ENCODE measurements at places on chromosomes 2 and 18.

GRCh38 chr2:86623043-86623493 lies 597 bp downstream of the RNF103 start:
- DNase-seq, result peak; percentile 58

GRCh38 chr2:160061944-160062291 lies 497 bp downstream of the PLA2R1 start:
- DNase-seq, result peak; percentile 47

DNA sequence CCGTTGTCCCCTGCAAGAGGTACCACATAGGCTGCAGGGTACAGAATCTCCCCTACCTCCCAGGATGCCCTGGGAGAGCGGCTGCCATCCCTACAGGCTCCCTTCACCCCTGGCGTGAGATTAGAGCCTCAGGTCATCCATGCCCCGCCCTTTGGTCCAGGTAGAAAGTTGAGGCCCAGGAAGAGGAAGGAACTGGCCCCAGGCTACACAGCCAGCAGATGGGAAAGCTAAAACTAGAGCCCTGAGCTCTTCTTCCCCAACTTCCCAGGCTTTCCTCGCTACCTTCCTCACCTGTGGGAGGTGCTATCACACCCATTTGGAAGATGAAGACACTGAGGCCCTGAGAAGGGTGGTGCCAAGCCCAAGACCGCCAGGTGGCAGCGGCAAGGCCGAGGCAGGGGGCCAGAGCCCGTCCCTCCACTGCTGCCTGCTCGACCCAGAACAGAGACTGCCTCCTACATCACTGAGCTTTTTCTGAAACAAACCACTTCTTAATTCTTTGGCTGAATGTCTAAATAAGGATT lies 25.8 kb downstream of the CIB4 start:
- DNase-seq, result no peak

DNA sequence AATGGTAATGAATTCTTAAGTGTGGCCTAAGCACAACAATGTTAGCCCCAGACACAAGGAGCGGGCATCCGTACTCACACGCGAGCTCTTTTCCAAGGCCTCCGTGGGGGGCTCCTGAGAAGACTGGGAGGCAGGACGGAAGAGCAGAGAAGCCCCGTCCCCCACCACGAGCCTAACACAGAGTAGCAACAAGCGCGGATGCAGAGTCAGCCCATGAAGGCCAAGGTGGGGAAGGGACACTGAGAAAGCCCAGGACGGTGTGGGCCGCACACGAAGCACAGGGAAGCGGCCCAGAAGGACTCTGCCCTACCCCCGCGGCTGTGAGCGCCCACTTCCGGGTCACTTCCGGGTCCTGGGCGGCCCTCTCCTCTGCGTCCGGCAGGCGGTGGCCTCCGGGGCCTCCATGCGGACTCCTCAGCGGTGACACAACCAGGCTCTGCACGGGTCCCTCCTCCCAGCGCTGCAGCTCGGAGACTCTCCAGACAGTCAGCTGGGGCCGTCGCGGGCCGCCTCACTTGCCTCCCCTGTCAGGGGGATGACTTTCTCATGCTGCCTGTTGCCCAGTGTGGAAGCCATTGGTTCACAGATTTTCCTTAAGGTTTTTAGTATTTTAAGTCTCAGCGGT lies 151.5 kb downstream of the MTCL1 start:
- DNase-seq, result no peak

DNA sequence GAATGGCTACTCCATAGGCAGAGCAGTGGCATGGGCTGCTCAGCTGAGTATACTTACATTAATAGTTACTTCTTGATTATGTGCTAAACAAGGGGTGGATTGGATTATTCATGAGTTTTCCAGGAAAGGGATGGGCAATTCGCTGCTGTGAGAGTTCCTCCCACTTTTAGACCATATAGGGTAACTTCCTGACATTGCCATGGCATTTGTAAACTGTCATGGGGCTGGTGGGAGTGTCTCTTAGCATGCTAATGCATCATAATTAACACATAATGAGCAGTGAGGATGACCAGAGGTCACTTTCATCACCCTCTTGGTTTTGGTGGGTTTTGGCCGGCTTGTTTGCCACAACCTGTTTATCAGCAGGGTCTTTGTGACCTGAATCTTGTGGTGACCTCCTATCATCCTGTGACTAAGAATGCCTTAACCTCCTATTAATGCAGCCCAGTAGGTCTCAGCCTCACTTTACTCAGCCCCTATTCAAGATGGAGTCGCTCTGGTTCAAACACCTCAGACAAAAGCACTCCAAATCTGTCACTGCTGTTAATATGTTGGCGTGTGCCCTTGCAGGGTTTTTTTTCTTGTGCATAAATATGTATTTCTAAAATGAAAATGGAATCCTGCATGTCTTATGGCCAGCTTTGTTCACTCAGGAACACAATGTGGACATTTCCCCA lies 56.0 kb downstream of the CYBRD1 start:
- no peak for DNase-seq

- no peak for DNase-seq
Observed at GRCh38 chr18:42412281-42412680, 457.2 kb downstream of the PIK3C3 start.
